ENCODE measurements at places on chromosomes 16 and 17.

- no peak for DNase-seq
Observed at GRCh38 chr16:13864689-13865088, 55.3 kb upstream of the ERCC4 start.

GRCh38 chr16:72932050-72932449, 115.9 kb downstream of the ZFHX3 start:
- DNase-seq: no peak

- DNase-seq: no peak
Observed at GRCh38 chr17:40260528-40260927, 27.2 kb upstream of the CDC6 start.

DNA sequence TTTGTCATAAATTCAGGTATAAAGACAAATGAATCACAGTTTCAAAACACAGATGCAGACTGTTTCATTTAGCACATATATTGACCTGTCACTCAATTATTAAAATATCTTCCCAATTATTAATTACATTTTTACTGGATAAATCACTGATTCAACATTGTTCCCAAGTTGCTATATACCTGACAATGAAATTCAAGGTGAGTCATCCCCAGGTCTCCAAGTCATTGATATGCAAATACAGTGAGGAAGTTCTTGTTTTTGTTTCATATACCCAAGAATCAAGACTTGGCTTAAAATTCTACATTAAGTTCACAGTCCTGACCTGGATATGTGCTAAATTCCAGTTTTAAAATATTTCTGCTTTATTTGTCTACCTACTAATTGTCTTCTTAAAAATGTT, 599.3 kb upstream of the PSMD7 start:
- no peak for DNase-seq

- DNase-seq: no peak
Observed at GRCh38 chr17:48299760-48300159, 130.3 kb downstream of the SKAP1 start.

Data from cortex of kidney (tissue), 1 donor.